CD4-positive, alpha-beta T cell treated with Interleukin-15 for 4 hours (primary cell): ENCODE measurements at places on chromosomes 4 and X.

- no peak for DNase-seq
Measured at GRCh38 chr4:153418558-153418957, 47.6 kb upstream of the TMEM131L start.

DNA sequence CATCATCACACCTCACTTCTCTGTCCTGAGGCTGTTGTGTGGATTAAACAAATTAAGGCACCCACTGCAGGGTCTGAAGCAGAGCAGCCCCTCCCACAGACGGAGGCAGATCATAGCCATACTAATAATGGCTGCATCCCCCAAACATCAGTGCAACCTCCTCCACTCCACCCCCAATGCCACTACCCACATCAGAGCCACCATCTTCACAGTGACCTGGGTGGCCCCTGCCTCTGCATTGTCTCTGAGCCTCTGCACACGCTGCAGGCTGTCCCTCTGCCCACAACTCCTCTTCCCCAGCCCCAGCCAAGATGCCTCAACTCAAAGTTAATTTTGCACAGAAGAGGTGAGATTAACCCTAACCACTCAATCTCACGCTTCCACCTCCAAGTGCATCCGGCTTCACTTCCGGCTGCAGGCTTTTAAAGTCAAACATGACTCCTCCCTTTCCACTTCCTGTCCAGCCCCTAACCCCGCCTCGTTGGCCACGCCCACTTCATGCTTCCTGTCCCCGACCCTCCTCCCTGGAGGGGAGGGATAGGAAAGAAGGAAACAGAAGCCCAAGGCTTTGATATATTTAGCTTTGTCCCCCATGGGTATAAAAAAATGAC lies 22.7 kb downstream of the JAKMIP1 start:
- DNase-seq, result peak; percentile 63

DNA sequence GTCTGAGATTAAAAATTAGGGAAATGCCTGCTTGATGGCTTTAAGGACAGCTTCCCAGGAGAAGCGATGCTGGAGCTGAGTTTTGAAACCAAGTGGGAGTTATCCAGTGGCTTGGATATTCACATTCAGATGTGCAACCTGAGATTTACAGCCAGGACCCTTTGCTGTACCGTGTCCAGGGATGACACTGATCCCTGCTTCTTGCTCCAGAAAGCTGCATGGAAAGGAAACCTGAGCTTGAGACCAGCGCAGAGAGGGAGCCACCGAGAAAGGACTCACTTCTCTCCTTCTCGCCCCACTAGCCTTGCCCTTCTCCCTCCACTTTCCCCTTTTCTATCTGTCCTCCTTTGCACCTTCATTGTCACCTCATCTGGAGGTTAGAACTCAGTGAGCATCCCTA lies 254.5 kb upstream of the PPARGC1A start:
- no peak for DNase-seq

GRCh38 chr4:131137196-131137595 lies 2011.9 kb upstream of the PCDH10 start:
- DNase-seq, result no peak

DNA sequence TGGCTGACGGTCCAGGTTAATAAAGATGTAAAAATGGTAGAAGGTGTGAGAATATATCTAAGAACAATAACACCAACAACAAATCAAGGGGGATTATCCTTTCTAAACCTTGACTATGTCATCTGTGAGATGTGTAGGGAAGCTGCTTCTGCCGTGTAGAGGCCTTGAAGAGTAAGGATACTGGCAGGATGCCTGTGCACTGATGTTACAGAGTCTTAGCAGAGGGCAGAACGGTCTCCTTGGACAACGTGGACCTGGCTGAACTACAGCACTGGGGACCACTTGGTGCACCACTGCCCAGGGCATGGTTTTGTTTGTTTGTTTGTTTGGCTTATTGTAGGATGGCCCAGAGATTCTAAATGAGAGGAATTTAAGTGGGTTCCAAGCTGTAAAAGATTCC lies 33.5 kb downstream of the GPAT3 start:
- DNase-seq, result no peak

GRCh38 chr4:150336676-150337412 lies 245.1 kb upstream of the MAB21L2 start:
- no peak for DNase-seq

GRCh38 chr4:6005175-6005574 lies 13.1 kb downstream of the C4orf50 start:
- DNase-seq, result no peak

DNA sequence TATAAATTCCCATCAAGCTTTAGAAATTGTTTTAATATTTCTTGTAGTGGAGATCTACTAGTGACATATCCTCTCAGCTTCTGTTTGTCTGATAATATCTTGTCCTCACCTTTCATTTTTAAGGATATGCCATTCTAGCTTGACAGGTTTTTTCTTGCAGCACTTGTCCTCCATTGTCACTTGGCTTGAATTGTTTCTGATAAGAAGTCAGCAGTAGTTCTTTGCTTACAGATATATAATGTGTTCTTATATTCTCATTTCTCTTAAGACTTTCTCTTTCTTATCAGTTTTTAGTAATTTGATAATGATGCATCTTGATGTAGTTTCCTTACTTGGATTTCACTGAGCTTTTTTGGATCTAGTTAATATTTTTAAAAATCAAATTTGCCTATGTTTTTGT lies 120.6 kb upstream of the NUDT6 start:
- DNase-seq, result no peak

DNA sequence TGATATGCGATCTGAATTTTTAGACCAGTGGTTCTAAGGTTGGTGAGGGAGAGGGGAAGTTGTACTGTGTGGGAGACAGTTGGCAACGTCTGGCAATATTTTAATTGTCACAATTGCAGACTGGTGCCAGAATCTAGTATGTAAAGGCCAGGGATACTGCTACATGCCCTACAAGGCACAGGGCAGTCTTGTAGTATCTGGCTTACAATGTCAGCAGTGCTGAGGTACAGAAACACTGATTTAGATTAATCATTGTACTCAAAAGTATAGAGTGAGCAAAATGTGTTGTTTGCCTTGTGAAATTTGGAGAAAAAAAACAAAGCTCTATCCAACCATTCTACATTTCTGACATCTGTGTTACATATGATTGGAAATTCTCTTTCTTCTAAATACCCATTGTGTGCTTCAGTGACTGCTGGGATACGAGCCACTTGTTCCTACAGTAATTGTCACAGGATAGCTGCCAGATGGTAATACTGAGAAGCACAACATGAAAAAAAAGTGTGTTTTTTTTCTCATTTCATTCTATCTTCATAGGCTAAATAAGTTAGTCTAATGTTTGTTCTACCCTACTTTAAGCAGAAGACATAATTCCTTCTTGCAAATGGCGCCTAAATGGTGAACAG lies 526.7 kb upstream of the AGA start:
- no peak for DNase-seq

DNA sequence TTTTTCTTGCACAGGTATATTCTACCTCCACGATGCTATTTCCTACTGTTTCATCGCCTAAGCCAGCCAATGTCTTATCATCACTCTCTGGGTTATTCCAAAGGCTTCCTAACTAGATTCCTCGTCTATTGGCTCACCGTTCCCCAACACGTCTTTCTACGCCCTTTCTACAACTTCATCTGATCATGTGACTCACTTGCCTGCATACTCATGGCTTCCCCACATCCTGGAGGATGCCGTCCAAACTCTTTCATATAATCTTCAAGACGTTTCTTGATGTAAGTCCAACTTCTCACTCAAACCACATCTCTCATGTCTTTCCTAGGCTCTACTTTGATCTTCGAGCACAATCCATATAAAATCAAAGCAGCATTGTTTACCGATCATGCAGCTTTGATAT lies 322.0 kb upstream of the PPARGC1A start:
- no peak for DNase-seq
